ENCODE measurements at places on chromosomes 7 and 10.

DNA sequence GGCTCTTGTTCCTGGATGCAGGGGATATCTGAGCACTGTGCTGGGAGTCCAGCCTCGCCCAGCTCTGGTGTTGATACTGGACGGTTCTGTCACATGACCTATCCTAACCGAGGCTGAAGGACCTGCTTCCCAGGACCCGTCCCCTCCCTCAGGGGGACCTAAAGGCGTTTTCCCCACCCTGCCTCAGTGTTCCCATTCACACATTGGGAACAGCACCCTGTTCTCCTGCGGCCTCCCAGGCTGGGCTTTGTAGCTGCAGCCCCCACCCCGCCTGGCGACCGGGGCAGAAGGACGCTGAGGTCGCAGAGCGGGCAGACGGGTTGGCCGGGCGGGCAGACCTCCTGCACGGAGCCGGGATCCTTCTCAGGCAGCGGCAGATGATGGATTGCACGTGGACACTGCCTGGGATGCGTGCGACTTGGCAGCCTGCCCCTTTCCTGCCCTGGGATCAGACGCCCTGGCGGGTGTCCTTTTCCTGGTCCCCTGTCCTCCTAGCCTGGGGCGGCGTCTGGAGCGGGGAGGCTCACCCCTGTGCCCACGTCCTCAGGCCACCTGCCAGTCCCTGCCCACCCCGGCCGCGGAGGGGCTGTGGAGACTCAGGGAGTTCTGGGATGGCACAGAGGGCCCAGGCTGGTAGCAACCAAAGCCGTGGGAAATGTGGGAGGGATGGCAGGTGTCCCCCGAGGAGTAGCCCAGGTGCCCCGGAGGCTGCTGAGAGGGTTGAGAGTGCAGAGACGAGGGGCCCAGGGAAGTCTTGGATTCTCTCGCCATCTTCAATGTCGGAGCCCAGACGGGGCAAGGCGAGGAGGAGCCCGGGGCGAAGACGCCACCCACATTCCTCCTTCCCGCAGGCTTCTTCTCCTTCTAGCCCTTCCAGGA is 17.2 kb upstream of the PSMG3 start:
- no peak for DNase-seq

GRCh38 chr7:21717323-21717722 is 174.5 kb downstream of the DNAH11 start:
- no peak for DNase-seq

- no peak for DNase-seq
Measured at GRCh38 chr7:114819616-114820362, 102.1 kb upstream of the MDFIC start.

DNA sequence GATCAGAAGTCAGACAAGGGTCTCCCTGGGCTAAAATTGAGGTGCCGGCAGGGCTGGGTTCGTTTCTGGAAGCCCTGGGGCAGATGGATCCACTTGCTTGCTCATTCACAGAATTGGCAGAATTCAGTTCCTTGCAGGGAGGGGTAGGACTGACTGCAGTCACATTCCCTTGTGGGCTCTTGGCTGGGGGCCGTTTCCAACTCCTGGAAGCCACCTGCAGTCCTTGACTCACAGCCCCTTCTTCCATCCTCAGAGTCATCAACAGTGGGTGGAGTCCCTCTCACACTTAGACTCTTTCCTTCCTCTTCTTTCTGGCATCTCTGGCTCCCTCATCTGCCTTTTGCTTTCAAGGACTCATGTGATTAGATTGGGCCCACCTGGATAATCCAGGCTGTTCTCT is 54.6 kb upstream of the NANOS1 start:
- DNase-seq, result no peak

GRCh38 chr7:55158541-55159382 is 139.9 kb downstream of the EGFR start:
- no peak for DNase-seq

DNA sequence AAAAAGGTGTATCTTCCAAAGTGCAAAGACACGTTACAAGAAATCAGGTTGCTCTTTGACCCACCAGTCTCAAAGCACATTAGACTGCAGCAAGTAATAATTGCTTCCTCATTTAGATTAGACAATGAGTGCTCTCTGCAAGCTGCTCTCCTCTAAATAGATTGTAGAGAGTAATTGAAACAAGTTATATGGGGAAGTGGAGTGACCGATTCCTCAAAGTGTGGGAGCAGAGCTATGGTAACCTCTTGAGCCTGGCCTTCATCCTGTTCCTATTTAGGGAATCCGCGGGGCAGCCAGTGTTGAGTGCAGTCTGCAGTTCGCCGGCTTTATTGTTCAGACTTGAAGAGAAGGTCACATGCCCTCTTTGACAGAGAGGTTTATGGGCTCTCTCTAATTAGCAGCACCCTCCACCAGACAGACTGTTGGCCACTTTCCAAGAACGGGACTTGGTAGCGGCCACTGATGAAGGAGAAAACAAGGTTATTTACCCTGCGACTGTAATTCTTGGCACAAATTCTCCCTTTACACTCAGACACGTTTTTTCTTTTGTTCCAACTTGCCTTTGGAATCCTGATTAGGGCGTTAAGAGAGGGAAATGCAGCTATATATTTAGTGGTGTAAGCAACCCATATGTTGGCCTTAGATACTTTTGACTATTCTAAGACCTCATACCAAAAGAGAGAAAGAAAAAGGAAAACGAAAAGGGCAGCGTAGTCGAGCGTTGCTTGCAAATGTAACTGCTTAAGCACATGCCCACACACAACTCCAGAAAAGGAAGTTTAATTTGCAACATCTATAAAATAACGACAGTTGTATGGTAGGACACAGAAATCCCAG is 107.5 kb downstream of the REEP3 start:
- peak; percentile 41 for DNase-seq
